ENCODE measurements at places on chromosomes 13 and 19.

DNA sequence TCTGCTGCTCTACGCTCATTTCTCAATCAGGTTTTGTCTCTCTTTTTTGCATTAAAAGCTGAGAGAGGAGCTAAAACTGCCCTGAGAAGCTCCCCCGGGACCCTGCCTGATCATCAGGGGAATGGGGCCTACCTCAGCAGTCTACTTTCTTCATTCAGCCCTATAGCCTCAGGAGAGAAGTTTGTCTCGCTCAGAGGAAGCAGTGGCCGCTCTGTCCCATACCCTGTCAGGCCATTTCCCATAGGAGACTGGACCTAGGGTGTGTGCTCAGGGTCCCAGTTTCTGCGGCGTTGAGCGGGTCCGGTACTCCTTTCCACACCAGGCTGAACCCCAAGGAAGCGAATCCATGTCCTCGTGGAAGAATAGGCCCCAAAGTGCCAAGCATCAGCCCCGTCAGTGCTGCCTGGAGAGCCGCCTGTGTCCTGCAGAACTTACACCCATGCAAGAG is 21.7 kb downstream of the UBE2L5 start:
- no peak for DNase-seq

GRCh38 chr19:7540761-7541474 is 5.4 kb downstream of the PNPLA6 start:
- no peak for DNase-seq

DNA sequence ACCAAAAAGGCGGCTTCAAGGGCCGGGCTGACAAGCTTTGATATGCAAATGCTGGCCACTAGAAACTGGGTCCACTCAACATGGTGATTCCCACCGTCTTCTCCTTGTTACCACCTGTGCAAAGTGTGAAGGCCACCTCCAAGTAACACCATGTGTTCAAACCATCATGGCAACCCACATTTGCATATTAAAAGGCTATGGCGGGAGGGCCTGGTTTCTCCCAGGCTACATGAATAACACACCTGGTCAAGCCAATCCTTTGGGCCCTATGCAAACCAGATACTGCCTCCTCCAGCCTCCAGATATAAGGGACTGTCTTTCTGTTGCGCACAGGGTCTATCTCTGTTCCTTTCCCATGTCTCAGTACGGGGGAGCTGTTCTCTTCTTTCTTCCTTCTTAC is 36.6 kb upstream of the ZSCAN5A start:
- no peak for DNase-seq

DNA sequence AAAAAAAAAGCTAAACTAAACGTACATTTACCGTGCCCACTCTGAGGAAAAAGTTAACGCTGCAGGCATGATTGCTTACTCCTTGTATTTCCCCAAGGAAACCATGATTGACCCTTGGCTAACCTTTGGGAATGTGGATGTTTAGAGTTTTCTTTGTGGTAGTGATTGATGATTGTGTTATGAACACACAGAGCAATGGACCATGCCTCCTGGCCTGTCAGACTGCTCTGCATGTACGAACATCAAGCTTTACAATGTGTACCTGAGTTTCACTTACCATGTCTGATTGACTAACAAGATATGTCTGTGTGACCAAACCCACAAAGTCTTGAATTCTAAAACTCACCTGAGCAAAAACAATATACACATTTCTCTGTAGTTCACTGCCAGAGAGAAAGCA is 35.1 kb downstream of the MYCBP2 start:
- DNase-seq = no peak

- DNase-seq = no peak
These were observed 8.2 kb downstream of the KCTD12 start for GRCh38 chr13:76878043-76878442.

DNA sequence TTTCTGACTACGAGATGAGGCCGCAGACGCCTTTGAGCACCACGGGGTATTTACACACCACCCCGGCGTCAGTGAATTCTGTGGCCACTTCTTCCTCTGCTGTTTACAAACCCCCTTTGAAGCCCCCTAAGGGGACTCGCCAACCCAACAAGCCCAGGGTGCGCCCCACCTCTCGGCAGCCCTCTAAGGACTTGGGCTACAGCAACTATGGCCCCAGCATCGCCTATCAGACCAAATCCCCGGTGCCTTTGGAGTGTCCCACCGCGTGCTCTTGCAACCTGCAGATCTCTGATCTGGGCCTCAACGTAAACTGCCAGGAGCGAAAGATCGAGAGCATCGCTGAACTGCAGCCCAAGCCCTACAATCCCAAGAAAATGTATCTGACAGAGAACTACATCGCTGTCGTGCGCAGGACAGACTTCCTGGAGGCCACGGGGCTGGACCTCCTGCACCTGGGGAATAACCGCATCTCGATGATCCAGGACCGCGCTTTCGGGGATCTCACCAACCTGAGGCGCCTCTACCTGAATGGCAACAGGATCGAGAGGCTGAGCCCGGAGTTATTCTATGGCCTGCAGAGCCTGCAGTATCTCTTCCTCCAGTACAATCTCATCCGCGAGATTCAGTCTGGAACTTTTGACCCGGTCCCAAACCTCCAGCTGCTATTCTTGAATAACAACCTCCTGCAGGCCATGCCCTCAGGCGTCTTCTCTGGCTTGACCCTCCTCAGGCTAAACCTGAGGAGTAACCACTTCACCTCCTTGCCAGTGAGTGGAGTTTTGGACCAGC is 5.3 kb downstream of the SLITRK5 start:
- DNase-seq = no peak

All from stimulated activated CD8-positive, alpha-beta memory T cell treated with anti-CD3 and anti-CD28 coated beads, Interleukin-15, amount 100 ng/mL, for 24 hours (primary cell).